ENCODE measurements at places on chromosomes 12 and 14.

DNA sequence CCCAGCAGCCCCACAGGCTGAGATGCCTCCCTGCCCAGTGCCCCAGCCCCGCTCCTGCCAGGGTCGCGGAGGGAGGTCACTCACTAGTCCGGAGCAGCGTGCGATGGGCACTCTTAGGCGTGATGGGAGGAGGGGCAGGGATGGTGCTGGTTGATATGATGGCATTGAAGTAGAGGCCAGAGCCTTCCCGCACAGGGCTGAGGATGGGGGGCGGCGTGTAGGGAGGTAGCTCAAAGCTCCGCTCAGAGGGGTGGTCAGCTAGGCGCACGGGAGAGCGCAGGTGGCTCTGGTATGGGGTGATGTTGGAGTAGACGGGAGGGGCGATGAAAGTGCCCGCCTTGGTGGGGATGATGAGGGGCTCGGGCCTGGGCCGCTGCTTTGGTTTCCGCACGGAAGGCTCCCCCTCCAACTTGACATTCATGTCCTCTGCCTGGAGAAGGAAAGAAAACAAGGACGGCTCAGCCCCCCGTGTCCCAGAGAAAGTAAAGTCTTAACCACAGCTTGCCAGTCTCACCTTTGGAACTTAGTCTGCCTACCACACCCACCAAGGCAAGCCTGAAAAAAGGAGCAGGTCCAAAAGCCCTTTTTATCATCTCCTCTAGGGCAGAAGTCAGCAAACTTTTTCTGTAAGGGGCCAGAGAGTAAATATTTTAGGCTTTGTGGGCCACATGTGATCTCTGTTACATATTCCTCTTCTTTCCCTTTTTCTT lies 15.5 kb upstream of the PNMA1 start:
- no peak for DNase-seq

DNA sequence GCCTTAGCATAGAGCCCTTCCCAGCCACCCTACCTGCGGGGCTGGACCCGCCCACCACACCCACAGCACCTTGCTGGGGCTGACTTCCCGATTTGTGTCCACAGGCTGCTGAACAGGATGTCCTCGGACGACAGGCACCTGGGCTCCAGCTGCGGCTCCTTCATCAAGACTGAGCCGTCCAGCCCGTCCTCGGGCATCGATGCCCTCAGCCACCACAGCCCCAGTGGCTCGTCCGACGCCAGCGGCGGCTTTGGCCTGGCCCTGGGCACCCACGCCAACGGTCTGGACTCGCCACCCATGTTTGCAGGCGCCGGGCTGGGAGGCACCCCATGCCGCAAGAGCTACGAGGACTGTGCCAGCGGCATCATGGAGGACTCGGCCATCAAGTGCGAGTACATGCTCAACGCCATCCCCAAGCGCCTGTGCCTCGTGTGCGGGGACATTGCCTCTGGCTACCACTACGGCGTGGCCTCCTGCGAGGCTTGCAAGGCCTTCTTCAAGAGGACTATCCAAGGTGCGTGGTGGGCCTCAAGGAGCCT lies 63.4 kb downstream of the ESRRB start:
- no peak for DNase-seq

DNA sequence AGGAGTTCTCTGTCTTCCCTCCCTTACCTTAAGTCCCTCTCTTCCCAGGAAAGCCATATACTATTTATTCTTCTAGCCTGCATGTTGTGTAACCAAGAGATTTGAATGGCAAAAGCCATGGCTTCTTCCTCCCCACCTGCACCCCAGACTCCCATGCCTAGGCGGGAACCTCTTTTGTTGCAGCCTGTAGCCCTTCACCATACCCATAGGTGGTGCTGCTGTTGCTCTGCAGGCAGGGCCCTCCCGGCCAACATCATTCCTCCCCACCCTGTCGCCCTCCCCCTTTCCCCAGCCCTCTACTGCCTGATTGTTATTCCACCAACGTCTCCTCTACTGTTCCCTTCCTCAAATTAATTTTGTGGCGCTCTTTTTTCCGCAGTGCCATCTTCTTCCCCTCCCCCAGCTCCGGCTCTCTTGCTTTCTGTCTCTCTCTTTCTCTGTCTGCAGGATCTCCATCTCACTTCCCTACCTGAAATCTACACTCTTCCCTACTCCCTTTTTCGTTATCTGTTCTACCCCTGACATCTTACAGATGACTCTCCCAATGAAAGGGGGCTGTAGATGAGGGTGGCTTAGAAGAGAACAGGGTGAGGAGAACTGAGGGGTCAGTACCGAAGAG lies 13.8 kb downstream of the NGDN start:
- DNase-seq: peak; percentile 7

DNA sequence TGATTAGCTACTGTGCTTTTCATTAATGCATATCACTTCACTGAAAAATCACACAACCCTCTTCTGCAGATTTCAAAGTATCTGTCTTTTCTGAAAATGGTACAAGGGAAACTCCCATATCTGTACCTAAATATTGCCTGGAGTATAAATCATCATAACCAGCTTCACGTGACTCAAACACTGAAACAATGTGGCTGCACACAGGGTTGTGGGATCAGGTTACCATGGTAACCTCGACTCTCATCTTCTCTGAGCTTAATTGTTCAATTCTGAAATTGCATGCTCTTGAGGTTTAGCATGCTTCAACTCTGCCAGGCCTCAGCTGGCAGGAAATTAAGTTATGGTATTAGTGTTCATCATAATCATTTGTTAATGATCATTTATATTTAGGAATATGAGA lies 77.5 kb upstream of the CPSF6 start:
- DNase-seq: peak; percentile 55

GRCh38 chr12:32402946-32403345 lies 3.6 kb downstream of the FGD4 start:
- no peak for DNase-seq

DNA sequence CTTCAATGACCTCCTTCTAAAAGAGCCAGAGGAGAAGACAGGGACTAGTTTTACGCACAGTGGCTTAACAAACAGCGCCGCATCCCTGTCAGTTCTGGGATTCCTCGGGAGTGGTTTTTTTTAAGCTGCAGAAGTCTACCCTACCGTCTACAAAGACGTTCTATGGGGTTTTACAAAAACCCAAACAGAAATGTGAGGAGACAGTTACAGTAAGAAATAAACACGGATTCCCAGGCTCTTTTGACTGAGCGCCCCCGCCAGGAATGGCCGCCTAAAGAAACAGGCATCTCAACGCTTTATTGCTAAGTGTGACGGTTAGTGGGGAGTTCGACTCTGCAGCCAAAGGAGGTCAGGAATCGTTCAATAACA lies 484 bp downstream of the ALKBH1 start:
- DNase-seq: no peak

DNA sequence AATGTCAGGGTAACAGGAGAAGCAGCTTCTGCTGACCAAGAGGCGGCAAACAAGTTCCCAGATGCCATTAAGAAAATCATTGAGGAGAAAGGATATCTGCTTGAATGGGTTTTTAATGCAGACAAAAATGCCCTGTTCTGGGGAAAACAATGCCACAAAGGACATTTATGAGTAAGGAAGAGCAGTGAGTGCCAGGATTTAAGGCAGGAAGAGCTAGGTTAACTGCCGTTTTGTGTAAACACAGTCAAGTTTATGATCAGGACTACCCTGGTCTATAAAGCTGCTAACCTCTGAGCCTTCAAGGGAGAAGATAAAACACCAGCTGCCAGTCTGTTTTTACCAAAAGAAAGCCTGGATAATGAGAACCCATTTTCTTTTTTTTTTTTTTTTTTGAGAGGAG lies 8.5 kb downstream of the MAPKAPK5 start:
- no peak for DNase-seq

DNA sequence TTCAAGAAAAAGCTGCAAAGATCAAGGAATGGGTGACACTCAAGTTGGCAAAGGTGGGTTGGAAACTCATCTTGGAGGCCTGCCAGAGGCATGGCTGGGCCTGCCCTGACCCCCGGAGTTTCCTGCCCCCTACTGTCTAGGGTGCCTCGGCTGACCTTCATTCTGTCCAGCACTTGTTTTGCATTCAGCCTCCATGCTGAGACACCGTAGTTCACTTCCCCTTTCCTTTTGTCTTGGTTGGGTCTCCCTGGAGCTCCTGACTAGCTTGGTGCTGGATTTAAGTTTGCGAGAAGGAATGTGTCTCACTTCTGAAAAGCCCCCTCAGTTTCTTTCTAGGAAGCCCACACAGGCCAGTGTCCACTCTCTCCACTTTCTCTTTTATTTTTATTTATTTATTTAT lies 26.5 kb downstream of the PLEKHH1 start:
- no peak for DNase-seq

GRCh38 chr14:75649337-75649736 lies 11.3 kb downstream of the ERG28 start:
- no peak for DNase-seq

DNA sequence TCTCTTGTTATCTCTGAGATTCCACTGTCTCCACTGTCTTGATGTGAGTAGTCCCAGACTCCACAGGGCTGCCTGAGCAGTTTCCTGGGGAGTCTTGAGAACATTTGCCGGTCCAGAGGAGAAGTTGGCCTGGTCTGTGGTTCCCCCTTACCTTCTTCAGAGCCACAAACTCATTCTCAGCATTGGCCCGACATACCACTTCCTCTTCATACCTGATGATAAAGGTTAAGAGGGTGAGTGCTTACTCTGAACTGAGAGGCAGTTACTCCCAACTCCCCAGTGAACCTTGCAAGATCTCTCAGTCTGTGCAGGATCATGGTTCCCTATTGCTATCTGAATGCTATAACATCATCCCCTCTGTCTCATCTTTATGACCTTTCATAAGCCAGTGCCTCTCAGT lies 2.6 kb downstream of the KRT84 start:
- DNase-seq: no peak

DNA sequence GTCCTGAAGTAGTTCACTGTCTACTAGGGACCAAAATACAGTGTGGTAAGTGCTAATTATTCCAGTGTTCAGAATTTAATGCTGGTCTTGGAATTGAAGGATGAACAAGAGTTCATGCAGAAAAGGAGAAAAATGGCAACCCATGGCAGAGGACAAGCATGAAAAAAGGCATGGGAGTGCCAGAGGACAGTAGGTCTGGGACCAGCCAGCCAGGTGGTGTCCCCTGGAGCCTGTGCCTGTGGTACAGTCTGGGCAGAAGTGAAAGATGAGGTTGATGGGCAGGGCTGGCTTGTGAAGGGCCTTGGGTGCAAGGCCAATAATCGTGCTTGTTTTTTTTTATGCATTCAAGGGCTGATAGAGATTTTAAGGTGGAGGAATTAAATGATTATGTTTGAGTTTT lies 21.0 kb downstream of the C12orf75 start:
- DNase-seq: no peak

DNA sequence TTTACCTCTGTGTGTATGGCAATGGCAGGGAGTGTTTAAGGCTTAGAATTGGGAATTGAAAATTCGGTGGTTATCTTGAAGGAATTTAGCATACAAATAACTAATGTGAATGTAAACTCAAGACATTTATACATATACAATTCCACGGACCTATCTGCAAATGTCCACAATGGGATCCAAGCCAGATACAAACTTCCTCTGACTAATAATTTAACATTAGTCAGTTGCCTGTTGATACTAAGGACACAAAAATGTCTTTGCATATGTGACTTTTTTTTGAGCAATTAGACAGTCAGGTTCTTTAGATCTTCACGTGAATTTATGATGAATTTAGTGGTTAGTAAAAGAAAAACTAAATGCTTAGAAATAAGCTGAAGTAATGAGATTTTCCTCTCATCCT lies 40.5 kb downstream of the ESR2 start:
- DNase-seq: no peak

- DNase-seq: no peak
These were observed 94.5 kb downstream of the TTC7B start for GRCh38 chr14:90721619-90722305.

DNA sequence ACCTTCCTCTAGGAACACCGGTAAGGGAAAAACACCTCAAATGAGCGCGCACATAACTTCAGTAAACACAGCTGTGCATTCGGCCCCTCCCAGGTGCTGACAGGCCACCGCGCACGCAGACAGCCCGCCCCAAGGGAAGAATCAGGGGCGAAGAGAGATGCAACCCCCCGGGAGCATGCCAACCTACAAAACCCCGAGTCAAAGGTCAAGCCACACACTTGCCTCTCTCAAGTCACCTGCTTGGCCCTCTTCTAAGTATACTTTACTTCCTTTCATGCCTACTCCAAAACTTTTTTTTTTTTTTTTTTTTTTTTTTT lies 2.3 kb upstream of the CYP46A1 start:
- DNase-seq: no peak

DNA sequence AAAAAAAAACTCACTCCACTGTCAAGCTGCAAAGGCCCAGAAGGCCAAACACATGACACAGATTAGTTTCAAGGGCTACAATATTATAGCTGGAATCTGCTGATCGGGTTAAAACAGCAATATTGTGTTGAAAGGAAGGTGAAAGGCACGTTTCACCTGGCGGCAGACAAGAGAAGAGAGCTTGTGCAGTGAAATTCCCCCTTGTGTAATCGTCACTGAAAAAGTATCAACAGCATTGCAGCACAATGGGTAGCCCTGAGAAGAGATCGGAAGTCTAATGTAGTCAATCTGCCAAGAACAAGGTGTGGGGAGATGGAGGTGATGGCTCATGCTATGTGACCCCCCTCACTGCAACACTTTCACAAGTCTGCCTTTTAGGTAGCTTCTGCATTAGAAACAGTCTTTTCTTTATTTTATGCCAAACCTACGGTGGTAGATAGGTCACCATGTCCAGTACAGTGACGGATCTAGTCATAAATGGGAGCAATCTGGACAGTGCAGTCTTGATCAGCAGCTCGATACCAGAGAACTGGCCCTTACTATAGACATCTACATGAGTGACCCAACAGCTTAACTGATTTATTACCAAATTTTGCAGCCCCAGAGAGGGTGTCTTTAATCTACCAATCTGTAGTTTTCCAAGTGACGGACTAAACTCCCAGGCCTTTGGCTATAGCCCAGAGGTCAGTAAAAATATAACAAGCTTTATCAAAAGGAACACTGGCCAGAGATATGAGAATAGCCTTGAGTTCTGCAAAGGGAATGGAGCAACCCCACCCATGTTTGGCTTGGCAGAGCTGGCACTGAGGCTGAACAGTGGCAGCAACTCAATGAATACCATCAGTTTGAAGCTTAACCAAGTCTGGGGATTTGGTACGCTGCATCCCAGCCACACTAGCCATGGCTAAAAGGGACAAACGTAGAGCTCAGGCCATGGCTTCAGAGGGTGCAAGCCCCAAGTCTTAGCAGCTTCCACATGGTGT lies 35.4 kb downstream of the SPTSSA start:
- no peak for DNase-seq

- no peak for DNase-seq
These were observed 61.1 kb downstream of the IGF1 start for GRCh38 chr12:102419094-102419764.

DNA sequence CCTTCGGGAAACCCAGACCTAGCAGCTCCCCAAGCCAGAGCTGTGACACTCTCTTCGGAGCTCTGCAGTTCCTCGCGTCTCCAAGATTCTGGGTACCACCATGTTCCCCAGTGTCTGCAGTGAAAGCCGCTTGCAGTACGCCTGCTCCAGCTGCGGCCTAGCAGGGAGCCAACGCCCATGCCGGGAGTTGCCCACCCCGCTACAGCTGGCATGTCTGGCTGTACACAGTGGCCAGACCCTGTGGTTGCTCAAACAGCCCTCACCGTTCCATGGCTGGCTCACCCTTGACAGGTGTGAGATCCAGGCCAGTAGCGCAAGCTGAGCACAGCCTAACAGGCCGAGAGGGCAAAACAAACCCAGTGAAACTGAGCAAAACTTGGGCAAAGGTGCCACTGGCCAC lies 503.8 kb upstream of the RPL10L start:
- no peak for DNase-seq
